Hepatocyte (in vitro differentiated cells): ENCODE measurements at places on chromosomes 4 and X. TPM values are rescaled to one million over a fixed set of nuclear protein-coding genes. Genes with fewer than 3 reads are reported as not detected.

The ARMCX4 gene
- total RNA-seq: 5.0 and 8.3 TPM in 2 replicates

The ITIH6 gene
- not detected in 2 replicates for total RNA-seq

The SATL1 gene
- 0.17 and 0.32 TPM in 2 replicates for total RNA-seq

The ITM2A gene
- total RNA-seq: 13.2 and 20.0 TPM in 2 replicates

The FSTL5 gene
- 0.24 and 0.57 TPM in 2 replicates for total RNA-seq

The MID1 gene
- total RNA-seq: 21.1 and 23.0 TPM in 2 replicates

The WDR17 gene
- total RNA-seq: 1.1 and 3.1 TPM in 2 replicates

The PLP2 gene
- 27.5 and 34.9 TPM in 2 replicates for total RNA-seq

The NAP1L3 gene
- 37.9 and 38.8 TPM in 2 replicates for total RNA-seq

The HTRA3 gene
- total RNA-seq: 17.7 and 19.4 TPM in 2 replicates

The TMEM255A gene
- 0.44 and 0.77 TPM in 2 replicates for total RNA-seq

The SUPT20HL2 gene
- total RNA-seq: not detected in 2 replicates

The SLC6A14 gene
- 0.72 and 2.7 TPM in 2 replicates for total RNA-seq

The NLGN3 gene
- total RNA-seq: 1.6 and 2.7 TPM in 2 replicates

The ZCCHC18 gene
- 0.56 and 0.57 TPM in 2 replicates for total RNA-seq

The CLDN2 gene
- total RNA-seq: 3.9 and 4.9 TPM in 2 replicates
